NCI-H2029 (cell line): ENCODE measurements at places on chromosomes 3 and 15.

- no peak for DNase-seq
These were observed 2.2 kb upstream of the UBA3 start for GRCh38 chr3:69082361-69082760.

GRCh38 chr15:80507131-80507530 is 102.9 kb downstream of the ARNT2 start:
- DNase-seq, result no peak

GRCh38 chr3:132380920-132381319 is 36.4 kb upstream of the DNAJC13 start:
- DNase-seq, result no peak

DNA sequence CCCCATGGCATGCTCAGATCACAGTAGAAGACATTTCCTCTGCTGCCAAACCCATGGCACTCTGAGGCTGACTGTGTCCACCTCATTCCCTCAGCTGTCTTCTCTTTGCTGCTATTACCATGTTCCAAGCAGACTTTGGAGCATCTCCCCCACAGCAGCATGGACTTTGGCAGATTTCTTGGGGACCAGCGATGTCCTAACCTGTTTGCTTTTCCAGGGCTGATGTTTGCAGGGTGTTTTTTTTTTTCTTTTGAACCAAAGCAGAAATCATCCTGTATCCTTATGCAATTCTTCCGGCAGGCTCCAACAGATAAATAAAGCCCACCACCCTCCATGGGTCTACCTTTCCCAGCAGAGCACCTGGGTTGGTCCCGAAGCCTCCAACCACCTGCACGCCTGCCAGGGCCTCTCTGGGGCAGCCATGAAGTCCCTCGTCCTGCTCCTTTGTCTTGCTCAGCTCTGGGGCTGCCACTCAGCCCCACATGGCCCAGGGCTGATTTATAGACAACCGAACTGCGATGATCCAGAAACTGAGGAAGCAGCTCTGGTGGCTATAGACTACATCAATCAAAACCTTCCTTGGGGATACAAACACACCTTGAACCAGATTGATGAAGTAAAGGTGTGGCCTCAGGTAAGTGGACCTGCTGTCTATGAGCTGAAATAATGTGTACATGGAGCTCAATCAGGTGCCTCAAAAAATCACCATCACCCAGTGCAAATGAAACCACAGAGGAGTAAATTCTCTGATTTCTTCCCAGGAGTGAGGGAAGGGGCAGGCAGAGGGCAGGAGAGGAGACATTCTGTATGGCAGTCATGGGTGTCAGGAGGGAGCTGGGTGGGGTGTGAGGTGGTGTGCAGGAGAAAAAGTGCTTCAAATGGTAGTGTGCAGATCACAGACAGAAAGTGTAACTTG is at the start of gene AHSG:
Gene AHSG (plus strand): TSS at position 340 of the 916 bp plus-strand sequence. CDS start 82 bp downstream, at position 422.
- DNase-seq, result no peak

- DNase-seq, result no peak
These were observed 109.4 kb upstream of the FGF7 start for GRCh38 chr15:49313650-49314049.
